ENCODE measurements at places on chromosomes 7 and 10. TPM values are rescaled to one million over a fixed set of nuclear protein-coding genes. Genes with fewer than 3 reads are reported as not detected.

FOXI2 gene
- not detected for total RNA-seq

- no peaks in the 10 kb centered on the region for H3K4me1 ChIP-seq
- H3K27me3 ChIP-seq, result no peaks in the 10 kb centered on the region
- H3K36me3 ChIP-seq, result no peaks in the 10 kb centered on the region
- no peak overlapping the region for H3K4me3 ChIP-seq
- no peak overlapping the region for H3K27ac ChIP-seq
Observed at GRCh38 chr10:86655596-86655995, 1.2 kb downstream of the OPN4 start.

GRCh38 chr10:129319934-129320333, 147.1 kb upstream of the MGMT start:
- no peaks in the 10 kb centered on the region for H3K27me3 ChIP-seq
- DNase-seq, result no peak
- no peak overlapping the region for H3K4me3 ChIP-seq
- H3K36me3 ChIP-seq, result no peaks in the 10 kb centered on the region
- H3K27ac ChIP-seq, result no peak overlapping the region

DNA sequence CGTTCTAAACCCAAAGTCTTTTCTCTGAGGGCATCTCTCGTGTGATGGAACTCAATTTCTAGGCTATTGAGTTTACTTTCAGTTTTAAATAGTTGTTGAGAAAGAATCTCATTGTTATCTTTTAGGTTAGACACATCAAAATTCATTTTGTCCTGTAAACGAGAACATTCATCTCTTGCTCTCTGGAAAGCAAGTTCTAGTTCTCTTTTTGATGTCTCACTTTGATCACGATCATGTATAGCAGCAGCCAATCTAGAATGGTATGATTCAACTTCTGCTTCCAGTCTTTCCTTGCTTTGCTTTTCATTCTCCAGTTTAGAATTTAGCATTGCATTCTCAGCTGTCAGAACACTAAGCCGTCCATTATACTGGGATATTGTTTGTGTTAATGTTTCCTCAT, 65.1 kb downstream of the ANKRD26 start:
- no peaks in the 10 kb centered on the region for H3K27me3 ChIP-seq
- no peaks in the 10 kb centered on the region for H3K4me1 ChIP-seq

GRCh38 chr7:155980841-155981240, 168.6 kb upstream of the SHH start:
- H3K36me3 ChIP-seq, result no peaks in the 10 kb centered on the region
- H3K4me1 ChIP-seq, result no peaks in the 10 kb centered on the region
- no peak overlapping the region for H3K4me3 ChIP-seq

DNA sequence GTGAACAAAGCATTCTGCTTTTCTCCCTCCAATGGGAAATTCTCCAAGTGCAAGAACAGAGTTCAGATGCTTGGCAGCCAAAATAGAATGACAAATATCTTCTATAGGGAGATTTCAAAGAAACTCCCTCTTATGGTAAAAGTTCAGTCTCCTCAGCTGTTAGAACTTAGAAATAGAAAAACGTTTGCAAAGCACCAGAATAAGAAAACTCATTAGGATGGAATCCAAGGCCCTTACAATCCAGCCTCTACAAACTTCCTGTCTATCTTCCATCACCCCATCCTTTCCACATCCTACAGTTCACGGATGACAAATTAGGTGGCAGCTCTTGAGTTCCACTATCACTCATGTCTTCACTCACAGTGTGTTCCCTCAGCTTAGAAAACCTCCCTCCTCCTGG, 25.7 kb downstream of the FAM13C start:
- no peaks in the 10 kb centered on the region for H3K27me3 ChIP-seq
- H3K4me1 ChIP-seq, result peaks cover 78% of the 10 kb centered on the region

- H3K4me3 ChIP-seq, result no peak overlapping the region
- peaks cover 16% of the 10 kb centered on the region for H3K4me1 ChIP-seq
- no peaks in the 10 kb centered on the region for H3K27me3 ChIP-seq
- DNase-seq, result no peak
- no peak overlapping the region for H3K27ac ChIP-seq
Observed at GRCh38 chr10:95214793-95215192, 20.8 kb downstream of the ACSM6 start.

SAMD9 gene
- total RNA-seq, result 10.2 TPM

STRIP2 gene
- not detected for total RNA-seq

DNA sequence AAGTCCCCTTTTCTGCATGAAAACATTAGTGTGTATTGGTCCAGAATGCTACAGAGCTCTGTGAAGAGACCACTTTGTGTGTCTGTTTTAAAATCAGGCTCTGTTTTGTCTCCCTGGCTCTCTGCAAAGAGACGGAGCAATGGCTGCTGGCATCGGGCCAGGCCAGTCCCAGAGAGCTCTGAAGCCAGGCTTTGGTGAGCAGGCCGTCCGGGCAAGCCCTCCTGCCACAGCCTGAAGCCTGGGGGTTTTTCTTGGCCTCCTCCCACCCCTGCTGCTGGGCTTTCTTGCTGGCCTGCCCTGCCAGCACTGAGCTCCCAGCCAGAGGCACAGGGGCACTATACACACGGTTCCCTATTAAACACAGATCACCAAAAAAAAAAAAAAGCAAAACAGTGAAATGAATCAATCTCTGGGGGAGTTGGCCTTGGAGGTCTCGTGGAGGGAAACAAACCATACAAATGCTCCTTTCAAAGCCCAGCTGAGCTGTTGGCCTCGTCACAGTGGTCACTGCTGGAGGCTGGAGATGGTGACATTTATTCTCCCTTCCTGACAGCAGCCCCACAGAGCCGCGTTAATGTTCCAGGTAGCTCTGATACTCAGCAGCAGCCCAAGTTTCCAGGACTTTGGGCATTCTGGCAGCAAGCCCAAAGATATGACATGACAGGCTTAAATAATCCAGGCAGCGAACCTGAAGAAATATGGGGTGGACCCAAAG, 237.2 kb downstream of the TCF7L2 start:
- H3K27me3 ChIP-seq, result no peaks in the 10 kb centered on the region
- H3K4me3 ChIP-seq, result no peak overlapping the region
- no peak for DNase-seq
- H3K4me1 ChIP-seq, result peaks cover 22% of the 10 kb centered on the region

LBX1 gene
- not detected for total RNA-seq

PNLIP gene
- not detected for total RNA-seq

DNA sequence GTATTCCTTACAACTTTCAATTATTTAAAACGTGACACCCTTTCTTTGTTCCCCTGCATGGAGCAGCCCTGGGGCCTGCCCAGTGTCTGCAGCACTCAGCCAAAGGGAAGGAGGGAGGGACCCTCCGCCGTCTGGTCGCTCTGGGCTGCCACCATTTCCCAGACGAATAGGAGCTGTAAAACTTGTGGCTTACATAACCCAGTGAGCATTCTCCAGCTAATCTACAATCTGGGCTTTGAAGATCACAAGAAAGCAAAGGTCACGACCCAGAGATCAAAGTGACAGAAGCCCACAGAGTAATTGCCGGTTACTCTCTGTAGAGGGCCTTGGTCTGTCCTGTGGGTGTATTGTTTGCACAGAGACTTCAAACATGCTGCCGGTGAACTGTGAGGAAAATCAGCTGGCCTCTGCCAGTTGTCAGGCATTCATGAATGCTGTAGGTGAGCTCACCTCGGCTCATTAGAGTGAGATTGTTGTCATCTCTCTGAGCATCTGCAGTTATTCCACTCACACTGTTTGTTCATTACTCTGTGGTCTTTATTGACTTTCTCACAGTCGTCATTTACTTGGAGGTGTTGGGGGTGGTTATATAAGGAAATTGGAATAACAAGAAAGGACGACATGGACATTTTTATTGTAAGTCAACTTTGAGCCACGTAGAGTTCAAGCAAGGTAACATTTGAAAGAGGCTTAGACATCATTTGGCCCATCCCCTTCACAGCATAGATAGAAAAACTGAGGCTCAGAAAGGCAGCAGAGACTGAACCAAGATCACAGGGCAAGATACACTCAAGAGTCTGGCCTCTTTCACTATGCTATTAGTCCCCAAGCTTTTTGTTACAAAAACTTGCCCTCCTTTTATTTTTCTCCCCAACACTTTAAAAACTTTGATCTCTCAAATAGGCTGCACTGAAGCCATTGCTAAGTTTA, 619.8 kb downstream of the LRMDA start:
- no peak overlapping the region for H3K27ac ChIP-seq
- H3K4me1 ChIP-seq, result no peaks in the 10 kb centered on the region
- no peaks in the 10 kb centered on the region for H3K36me3 ChIP-seq
- DNase-seq, result no peak

DNA sequence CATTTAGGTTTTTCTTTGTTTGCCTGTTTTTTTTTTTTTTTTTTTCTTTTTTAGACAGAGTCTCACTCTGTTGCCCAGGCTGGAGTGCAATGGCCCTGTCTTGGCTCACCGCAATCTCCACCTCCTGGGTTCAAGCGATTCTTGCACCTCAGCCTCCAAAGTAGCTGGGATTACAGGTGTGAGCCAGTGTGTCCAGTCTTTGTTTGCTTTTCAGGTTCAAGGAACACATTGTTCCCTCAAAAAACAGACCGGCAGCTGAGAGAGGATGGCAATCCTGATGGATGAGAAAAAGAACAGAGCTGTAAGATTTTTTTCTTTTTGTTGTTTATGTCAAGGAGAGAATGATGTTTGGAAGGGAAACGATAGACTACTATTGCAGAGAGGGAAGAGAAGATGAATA, 23.3 kb upstream of the RHOBTB1 start:
- no peaks in the 10 kb centered on the region for H3K36me3 ChIP-seq
- no peak overlapping the region for H3K27ac ChIP-seq
- DNase-seq, result no peak
- H3K27me3 ChIP-seq, result no peaks in the 10 kb centered on the region
- no peak overlapping the region for H3K4me3 ChIP-seq
- H3K4me1 ChIP-seq, result peaks cover 5% of the 10 kb centered on the region

DNA sequence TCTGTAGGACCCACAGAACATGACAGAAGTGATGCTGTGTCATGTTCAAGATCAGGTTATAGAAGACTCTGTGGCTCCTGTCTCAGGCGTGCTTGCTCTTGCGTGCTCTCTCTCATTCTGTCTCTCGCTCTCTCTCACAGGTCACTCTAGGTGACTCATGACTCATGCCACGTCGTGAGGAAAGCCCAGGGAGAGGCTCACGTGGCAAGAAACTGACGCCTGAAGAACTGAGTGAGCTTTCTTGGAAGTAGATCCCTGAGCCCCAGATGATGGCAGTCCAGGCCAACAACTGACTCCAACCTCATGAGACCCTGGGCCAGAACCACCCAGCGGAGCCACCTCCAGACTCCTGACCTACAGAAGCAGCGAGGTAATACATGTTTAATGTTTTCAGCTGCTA, 103.3 kb downstream of the DNMBP start:
- peak; percentile 23 for DNase-seq
- no peaks in the 10 kb centered on the region for H3K27me3 ChIP-seq
- peaks cover 16% of the 10 kb centered on the region for H3K36me3 ChIP-seq
- no peak overlapping the region for H3K27ac ChIP-seq
